ENCODE measurements at places on chromosomes 3 and 15.
A peak's percentile ranks its signal among the peaks of the same experiment; 100 is the strongest.

DNA sequence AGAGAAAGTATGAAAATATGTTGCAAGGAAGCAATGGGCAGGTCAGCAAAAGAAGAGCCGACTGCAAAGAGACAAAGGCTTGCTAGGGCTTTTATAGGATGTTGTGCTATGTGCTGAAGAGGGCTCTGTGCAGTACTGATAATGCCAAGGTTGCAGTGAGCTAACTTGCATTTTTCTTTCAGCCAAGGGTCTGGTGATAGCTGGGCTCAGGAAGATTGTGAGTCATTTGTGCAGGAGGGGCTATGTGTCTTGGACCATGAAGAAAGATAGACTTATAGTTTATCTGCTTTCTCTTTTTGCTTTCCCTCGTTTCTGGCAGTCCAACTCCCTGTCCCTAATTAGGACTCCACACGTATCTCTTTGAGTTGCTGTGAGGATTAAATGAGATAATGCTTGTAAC lies 64.5 kb upstream of the LRIG1 start:
- DNase-seq, result no peak

GRCh38 chr15:43514241-43515057 lies 3.0 kb upstream of the MAP1A start:
- peak; percentile 5 for DNase-seq

- DNase-seq, result peak; percentile 51
These were observed 262.1 kb downstream of the IGSF11 start for GRCh38 chr3:118772547-118773011.

- no peak for DNase-seq
These were observed 1.8 kb downstream of the CCDC13 start for GRCh38 chr3:42771271-42771670.

DNA sequence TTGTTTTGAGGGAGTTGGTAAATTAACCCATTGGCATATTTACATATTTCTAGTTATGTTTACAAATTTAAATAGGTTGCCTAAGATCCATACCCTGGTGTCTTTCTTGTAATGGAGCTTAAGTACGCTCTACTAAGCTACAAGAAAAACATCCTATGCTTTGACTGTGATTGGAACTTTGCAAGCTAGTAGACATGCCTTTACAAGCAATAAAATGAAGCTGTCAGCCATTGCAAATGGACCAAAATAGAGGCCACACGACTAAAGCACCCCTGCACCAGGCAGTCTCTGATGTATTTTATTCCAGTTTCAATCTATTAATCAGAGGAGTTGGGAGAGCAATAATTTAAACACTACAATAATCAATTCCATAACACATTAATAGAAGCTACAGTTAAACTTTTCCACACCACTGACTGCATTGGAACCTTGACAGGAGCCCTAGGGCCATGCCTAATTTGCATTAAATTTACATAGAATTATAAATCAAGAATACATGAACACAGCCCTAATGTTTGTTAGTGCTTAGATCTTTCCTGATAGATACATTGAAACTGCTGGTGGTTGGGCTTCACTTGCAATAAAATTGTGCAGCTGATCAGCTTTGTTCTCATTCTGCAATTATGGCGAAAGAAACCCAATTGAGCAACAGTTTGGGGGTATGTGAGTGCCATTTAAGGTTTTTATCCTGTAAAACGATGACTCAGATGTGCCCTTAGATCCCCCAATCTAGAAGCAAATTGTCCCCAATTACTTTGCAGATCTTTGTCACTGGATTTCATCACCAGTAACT lies 360.1 kb downstream of the LSAMP start:
- DNase-seq, result no peak

GRCh38 chr15:83947156-83947555 lies 288.4 kb upstream of the GOLGA6L4 start:
- DNase-seq, result no peak

- DNase-seq, result no peak
These were observed 2.2 kb upstream of the CELSR3 start for GRCh38 chr3:48664929-48665328.

DNA sequence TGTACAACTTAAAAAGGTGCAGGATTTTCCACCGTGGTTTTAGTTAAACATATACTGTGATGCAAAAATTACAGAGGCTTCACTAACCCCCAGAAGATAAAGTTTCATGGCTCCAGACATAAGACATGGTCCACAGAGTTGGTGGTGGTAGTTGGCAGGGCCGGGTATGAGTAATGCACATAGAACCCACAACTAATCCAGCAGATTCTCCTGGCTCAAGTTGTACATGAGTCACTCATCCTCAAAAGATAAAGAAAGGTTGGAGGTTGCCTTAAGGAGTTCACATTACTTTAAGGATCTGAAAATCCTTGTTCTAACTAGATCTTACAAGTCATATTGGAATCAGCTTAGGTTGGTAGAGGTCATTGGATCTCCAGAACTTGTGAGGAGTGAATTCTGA lies 98.3 kb upstream of the ZBTB20 start:
- DNase-seq, result no peak

All from inflammatory macrophage (primary cell).